NCI-H1694 (cell line): ENCODE measurements at places on chromosomes 12 and 14.

DNA sequence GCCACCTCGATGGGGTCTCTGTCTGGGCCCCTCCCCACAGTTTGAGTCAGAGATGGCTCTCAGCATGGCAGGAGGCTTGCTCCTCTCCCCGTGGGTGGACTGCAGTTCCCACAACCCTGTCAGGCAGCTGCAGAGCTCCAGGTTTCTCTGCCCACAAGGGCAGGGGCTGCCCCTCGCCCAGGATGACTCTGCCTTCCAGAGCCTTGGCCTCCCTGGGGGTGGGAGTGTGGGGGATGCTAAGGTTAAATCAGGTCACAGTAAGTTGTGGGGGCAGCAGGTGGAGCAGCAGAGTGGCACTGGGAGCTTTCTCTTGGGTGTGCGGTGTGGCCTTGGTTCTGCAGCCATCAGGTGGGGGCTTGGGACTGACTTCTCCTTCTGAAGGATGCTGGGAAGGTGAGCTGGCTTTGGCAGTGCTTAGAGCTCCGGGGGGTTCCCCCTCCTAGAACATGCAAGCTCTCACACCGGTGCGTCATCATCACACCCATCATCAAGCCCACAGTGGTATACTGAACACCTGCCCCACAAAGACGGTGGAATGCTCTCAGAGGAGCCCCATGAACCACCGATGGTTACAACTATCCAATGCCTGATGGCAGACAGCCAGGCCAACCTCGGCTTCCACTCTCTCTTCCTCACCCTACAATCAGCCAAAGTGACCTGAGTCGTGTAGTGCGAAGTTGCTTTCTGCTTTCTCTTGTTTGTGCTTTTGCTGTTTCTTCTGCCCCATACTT, 39.7 kb downstream of the ERH start:
- no peak for DNase-seq

GRCh38 chr12:126040307-126040706, 975.1 kb downstream of the AACS start:
- no peak for DNase-seq

- no peak for DNase-seq
These were observed 11.1 kb downstream of the VPS37B start for GRCh38 chr12:122884860-122885259.

GRCh38 chr12:126899926-126900792, 1366.8 kb upstream of the TMEM132C start:
- no peak for DNase-seq

GRCh38 chr12:113880988-113881962, 84.8 kb downstream of the RBM19 start:
- DNase-seq = no peak

DNA sequence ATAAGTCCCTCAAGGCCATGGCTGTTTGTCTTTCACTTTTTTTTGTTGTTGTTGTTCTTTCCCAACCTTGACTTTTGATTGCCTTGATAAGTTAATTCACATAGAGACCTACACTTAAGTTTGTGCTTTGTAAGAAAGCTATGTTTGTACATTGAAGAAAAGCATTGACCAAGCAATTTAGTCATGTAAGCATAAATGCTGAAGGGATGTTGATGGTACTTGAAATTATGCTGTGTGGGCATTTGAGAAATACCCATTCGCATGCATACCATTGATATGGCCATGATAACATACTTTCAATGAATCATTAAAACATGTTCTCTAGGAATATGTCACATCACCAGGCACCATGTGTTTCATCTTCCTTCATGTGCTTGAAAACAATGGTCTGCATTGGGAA, 803.7 kb upstream of the TMEM132C start:
- no peak for DNase-seq

DNA sequence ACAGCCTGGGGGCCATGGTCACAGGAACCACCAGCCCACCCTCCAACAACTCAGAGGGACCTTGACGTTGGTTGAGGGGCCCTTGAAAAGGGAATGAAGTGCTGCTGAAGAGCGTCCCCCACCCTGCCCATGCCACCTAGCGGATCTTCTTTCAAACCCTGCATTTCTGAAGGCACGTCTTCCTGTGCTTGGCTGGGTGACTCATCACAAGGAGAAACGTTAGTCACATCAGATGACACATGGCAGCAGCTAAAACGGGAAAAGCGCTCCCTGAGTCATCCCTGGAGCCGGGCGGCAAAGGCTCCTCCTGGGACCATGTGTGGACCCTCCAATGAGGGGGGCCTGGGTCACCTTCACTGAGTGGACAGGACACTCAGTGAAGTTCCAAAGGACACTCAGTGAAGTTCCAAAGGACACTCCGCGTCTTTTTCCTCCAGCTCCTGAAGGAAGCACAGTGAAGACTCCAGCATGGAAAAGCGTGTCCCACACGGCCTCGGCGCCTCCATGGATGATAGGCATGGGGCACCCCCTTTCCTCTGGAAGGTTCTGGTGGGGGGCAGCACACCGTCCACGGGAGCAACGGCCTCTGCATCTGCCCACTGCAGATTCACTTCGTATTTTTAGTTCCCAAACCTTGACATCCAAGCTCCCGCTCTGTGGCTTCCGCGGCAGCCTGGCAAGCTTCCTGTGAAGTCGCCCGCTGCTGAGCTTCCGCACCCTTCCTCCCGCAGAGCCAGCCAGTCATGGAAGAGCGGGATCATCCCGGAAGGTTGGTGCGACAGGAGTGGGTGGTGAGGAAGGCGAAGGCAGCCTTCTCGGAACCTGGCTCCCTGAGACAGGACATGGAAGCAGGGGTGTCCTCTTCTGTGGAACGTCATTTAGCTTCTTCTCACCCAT, 383.4 kb downstream of the VRK1 start:
- no peak for DNase-seq

DNA sequence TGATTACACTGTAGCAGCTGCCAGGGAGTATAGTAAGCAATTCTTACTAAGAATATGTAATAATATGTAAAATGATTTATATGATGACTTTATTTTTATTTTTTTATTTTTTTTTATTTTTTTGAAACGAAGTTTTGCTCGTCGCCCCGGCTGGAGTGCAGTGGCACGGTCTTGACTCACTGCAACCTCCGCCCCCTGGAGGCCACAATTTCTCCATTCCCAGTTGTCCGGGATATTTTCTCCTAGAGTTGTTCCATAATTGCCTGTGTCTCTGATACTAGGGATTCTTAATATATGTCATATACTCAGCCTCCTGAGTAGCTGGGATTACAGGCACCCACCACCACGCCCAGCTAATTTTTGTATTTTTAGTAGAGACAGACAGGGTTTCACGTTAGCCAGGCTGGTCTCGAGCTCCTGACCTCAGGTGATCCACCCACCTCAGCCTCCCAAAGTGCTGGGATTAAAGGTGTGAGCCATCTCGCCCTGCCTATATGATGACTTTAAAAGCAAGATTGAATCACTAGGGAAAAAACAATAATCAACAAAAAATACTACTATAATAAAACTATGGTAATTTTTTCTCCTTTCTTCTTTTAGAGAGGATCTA, 12.2 kb upstream of the ITPR2 start:
- DNase-seq = peak; percentile 59

- peak; percentile 92 for DNase-seq
These were observed 9.2 kb downstream of the HOXC8 start for GRCh38 chr12:54017878-54018467.

GRCh38 chr14:103496776-103497175, 25.9 kb downstream of the CKB start:
- no peak for DNase-seq

- DNase-seq = peak; percentile 60
These were observed 1.2 kb upstream of the HECTD1 start for GRCh38 chr14:31208546-31209424.

DNA sequence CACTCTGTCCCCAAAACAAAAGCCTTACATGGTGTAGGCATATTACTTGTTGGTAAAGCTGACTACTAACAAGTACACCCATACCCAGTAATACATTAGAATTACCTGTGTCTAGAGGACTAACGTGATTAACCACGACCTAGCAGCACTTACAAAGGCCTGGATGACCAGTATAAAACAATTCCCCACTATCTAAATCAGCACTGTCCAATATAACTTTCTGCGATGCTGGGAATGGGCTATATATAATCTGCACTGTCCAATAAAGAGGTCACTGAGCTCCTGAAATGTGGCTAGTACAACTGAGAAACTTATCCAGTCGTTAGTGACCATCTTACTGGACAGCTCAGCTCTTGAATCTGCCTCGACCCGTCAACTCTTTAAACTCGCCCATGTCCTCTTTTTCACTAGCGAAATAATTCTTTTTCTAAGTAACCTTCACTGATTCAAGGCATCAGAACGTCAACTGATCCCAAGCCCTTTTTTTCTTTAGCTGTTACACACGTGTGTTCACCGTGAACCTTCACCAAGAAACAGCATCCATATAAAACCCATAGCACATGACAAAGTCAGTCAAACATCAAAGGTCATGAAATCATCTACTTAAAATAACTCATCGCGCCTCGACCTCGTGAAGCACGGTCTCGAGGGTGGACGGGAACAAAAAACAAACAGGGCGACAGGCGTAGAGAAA, 905 bp upstream of the CIPC start:
- DNase-seq = peak; percentile 26

DNA sequence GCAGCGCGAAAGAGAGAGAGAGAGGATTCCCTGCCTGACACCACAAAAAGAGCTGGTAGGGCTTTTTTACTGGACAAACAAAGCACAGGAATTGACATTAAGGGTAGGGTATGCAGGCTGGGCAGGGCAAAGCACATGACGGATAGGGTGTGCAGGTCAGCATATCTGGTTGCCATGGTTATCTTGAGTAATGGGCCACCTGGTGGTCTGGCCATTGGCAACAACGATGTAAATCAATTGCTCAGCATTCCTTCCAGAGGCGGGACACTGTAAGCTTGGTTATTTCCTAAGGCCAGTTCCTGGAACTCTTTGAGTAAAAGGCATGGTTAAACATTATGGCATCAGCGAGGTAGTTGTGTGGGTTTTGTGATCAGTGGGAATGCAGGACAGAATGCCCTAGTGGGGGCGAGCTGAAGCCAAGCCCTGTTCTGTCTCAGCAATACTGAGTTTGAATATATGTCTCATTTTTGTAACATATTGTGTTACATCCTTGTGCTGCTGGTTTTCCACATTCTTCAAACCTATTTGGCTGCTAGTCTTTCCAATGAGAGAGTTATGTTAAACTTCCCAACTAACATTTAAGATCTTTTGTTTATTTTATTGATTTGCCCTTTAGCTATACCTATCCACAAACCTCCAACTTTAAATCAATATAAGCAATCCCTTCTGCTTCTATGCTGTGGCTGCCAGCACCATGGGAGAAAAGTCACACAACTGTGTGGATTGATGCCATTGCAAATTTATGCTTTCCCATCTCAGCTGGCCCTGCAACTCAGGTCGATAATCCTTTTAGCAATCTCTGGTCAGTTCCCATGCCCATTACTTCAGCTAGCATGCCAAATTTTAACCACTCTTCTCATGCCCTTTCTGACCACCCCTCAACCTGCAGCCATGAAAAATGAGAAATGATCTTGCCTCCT, 396.7 kb upstream of the PDE3A start:
- no peak for DNase-seq

GRCh38 chr14:97916100-97916499, 1118.9 kb downstream of the VRK1 start:
- no peak for DNase-seq
